Activated T-cell treated with anti-CD3 and anti-CD28 coated beads, Interleukin-2, amount 50 U/mL, for 72 hours (primary cell): ENCODE measurements at places on chromosomes 3 and 15. TPM values are rescaled to one million over a fixed set of nuclear protein-coding genes. Genes with fewer than 3 reads are reported as not detected.
A peak's percentile ranks its signal among the peaks of the same experiment; 100 is the strongest.

GRCh38 chr15:36313021-36313420 is 266.4 kb upstream of the CDIN1 start:
- H3K36me3 ChIP-seq, result no peaks in the 10 kb centered on the region
- H3K27ac ChIP-seq, result no peak overlapping the region
- H3K4me3 ChIP-seq, result no peak overlapping the region
- no peaks in the 10 kb centered on the region for H3K4me1 ChIP-seq
- H3K27me3 ChIP-seq, result no peaks in the 10 kb centered on the region

GRCh38 chr3:46881596-46882376 is 4.3 kb downstream of the PTH1R start:
- peak overlapping the region; percentile 69 for H3K4me3 ChIP-seq
- DNase-seq, result peak; percentile 39
- H3K36me3 ChIP-seq, result no peaks in the 10 kb centered on the region
- H3K27me3 ChIP-seq, result peaks cover 50% of the 10 kb centered on the region

SYNPR gene
- not detected for total RNA-seq

- H3K36me3 ChIP-seq, result peaks cover 5% of the 10 kb centered on the region
- peaks cover 7% of the 10 kb centered on the region for H3K27me3 ChIP-seq
- H3K27ac ChIP-seq, result no peak overlapping the region
Measured at GRCh38 chr3:153768561-153769469, 352.4 kb upstream of the ARHGEF26 start.

DNA sequence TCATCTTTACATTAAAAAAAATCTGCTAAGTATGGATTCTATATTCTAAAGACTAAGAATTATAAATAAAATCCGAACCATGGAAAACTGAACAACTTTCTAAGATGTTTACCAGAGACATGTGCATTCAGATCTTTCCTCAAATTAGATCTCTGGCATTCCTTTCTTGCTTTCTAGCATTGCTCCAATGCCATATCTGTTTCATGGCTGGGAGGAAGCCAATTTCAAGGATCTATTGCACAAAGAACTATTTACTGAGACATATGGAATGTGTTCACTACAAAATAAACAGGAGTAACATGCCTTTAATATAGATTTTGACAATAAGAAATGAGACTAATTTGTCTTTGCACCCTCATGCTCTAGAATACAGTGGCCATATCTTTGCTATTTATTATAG is 45.1 kb upstream of the NANOGP8 start:
- H3K27ac ChIP-seq, result no peak overlapping the region
- no peaks in the 10 kb centered on the region for H3K27me3 ChIP-seq
- H3K36me3 ChIP-seq, result no peaks in the 10 kb centered on the region
- DNase-seq, result no peak
- no peaks in the 10 kb centered on the region for H3K4me1 ChIP-seq

FETUB gene
- not detected for total RNA-seq

CCDC51 gene
- 13.5 TPM for total RNA-seq

GRCh38 chr15:70355275-70355795 is 257.6 kb upstream of the TLE3 start:
- H3K27ac ChIP-seq, result no peak overlapping the region
- DNase-seq, result no peak
- H3K36me3 ChIP-seq, result no peaks in the 10 kb centered on the region
- H3K4me3 ChIP-seq, result no peak overlapping the region
- H3K4me1 ChIP-seq, result no peaks in the 10 kb centered on the region
- peaks cover 20% of the 10 kb centered on the region for H3K27me3 ChIP-seq

- H3K4me3 ChIP-seq, result no peak overlapping the region
- H3K27me3 ChIP-seq, result peaks cover 9% of the 10 kb centered on the region
- no peaks in the 10 kb centered on the region for H3K36me3 ChIP-seq
- DNase-seq, result no peak
Measured at GRCh38 chr3:157590273-157590672, 87.1 kb upstream of the VEPH1 start.

DNA sequence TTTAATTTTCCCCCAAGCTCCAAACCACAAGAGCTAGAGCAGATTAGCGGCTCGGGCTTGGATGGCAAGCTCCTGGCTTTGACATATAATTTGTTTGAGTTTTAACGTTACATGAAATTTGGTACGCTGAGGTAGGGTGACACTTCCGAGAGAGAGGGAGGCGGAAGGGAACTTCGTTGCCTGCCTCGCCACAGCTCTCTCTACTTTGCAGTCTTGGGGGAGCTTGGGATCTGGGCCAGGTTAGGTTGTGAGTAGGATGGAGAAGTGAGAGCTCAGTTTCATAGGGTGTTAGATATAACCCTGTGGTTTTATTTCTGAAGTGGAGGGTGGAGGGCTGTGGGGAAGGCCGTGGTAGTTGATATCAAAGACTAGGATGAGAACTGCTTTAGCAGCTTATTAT is 39.7 kb downstream of the LRTM1 start:
- H3K27me3 ChIP-seq, result no peaks in the 10 kb centered on the region
- no peak overlapping the region for H3K27ac ChIP-seq
- H3K4me1 ChIP-seq, result no peaks in the 10 kb centered on the region
- no peak for DNase-seq
- H3K36me3 ChIP-seq, result no peaks in the 10 kb centered on the region

GRCh38 chr3:194577986-194578905 is 55.0 kb downstream of the TMEM44 start:
- peaks cover 25% of the 10 kb centered on the region for H3K4me1 ChIP-seq
- peaks cover 2% of the 10 kb centered on the region for H3K36me3 ChIP-seq
- peaks cover 3% of the 10 kb centered on the region for H3K27me3 ChIP-seq
- H3K4me3 ChIP-seq, result no peak overlapping the region

CDC25A gene
- total RNA-seq, result 31.6 TPM

TAGLN3 gene
- 0.51 TPM for total RNA-seq

DNA sequence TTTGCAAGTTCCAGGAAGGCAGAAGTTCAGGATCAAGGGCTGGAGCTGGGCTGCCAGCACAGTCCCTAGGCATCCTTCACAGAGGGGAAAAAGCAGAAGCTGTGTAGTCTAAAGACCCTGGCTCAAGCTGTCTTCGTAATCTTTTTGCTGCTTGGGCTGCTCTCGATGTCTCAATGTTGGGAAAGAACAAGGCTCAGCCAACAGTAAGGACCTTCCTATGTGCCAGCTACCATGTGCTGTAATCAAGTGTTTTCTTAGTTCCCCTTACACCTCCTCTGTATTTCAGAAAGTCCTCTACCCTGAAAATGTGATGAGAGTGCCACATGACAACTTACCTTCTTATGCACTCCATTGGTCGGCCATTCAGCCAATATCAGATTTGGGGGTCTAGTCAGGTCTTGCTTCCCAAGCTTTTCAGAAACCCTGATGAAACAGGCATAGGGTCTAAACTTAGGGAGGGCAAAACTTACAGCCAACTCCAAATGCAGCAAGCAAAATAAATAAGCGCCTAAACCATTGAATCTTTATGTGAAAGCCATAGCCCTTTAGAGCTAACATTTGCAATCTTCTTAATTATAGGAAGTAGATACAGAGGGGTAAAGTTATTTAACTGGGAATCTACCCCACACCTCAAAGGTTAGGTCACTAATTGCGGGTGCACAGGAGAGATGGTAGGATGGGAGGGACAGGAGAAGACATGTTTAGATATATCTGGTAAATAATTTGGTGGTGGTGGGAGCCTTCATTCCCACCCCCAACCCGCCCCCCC is 1.2 kb upstream of the EDEM1 start:
- peak overlapping the region; percentile 69 for H3K27ac ChIP-seq
- H3K4me1 ChIP-seq, result peaks cover 19% of the 10 kb centered on the region
- H3K4me3 ChIP-seq, result peak overlapping the region; percentile 99
- H3K36me3 ChIP-seq, result peaks cover 15% of the 10 kb centered on the region
- H3K27me3 ChIP-seq, result no peaks in the 10 kb centered on the region

GRCh38 chr3:111801693-111802092 is 57.4 kb upstream of the PHLDB2 start:
- H3K4me1 ChIP-seq, result no peaks in the 10 kb centered on the region
- no peaks in the 10 kb centered on the region for H3K27me3 ChIP-seq
- H3K27ac ChIP-seq, result no peak overlapping the region
- H3K4me3 ChIP-seq, result no peak overlapping the region
- no peaks in the 10 kb centered on the region for H3K36me3 ChIP-seq

DNA sequence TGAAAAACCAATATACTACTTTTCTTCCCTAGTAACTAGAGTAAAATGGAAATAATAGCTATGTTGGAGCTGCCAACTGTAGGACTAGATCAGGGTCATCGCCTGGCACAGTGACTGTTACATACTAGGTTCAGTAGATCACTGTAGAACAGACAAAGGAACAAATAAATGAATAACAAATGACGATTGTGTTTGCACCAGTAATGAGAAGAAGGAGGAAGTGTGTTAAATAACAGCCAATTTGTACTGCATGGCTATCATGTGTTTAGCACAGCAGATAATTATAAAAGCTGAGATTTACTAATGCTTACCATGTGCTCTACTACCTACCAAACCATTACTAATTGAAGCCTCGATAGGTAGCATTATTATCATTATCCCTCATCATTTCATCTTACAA is 85.3 kb upstream of the FXR1 start:
- no peaks in the 10 kb centered on the region for H3K27me3 ChIP-seq
- no peaks in the 10 kb centered on the region for H3K4me1 ChIP-seq
- DNase-seq, result no peak
- no peak overlapping the region for H3K4me3 ChIP-seq

GRCh38 chr3:46538803-46539442 is 27.2 kb downstream of the LRRC2 start:
- H3K27ac ChIP-seq, result peak overlapping the region; percentile 55
- H3K4me1 ChIP-seq, result peaks cover 51% of the 10 kb centered on the region
- H3K4me3 ChIP-seq, result peak overlapping the region; percentile 64
- peaks cover 1% of the 10 kb centered on the region for H3K36me3 ChIP-seq

EBLN2 gene
- total RNA-seq, result 7.4 TPM

LRRC2 gene
- not detected for total RNA-seq

DNA sequence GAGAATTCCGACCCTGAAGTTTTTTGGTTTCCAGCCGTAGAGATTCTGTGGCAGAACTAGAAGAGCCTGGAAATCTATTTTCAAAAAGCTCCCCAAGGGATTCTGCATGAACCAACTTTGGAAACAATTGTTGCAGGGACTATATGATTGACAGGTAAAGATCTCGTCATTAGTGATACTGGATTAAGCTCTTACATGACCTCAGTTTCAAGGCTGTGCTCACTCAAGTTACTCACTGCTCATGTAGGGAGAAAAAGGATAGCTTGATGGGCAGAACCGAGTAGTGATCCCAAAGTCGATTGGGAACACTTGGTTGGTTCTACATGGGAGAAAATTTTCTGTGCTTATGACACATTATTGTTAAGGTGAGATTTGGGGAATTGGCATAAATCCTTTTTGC is 142.3 kb upstream of the RASGRP1 start:
- no peaks in the 10 kb centered on the region for H3K36me3 ChIP-seq
- H3K27ac ChIP-seq, result no peak overlapping the region
- DNase-seq, result no peak
- peaks cover 22% of the 10 kb centered on the region for H3K4me1 ChIP-seq
- no peak overlapping the region for H3K4me3 ChIP-seq

GRCh38 chr15:28086175-28086703 is 12.9 kb downstream of the OCA2 start:
- H3K36me3 ChIP-seq, result peaks cover 11% of the 10 kb centered on the region
- H3K27ac ChIP-seq, result peak overlapping the region; percentile 54
- DNase-seq, result peak; percentile 58
- peaks cover 9% of the 10 kb centered on the region for H3K4me1 ChIP-seq
- no peak overlapping the region for H3K4me3 ChIP-seq

HDC gene
- total RNA-seq, result 1.7 TPM

LMOD3 gene
- total RNA-seq, result not detected

DNA sequence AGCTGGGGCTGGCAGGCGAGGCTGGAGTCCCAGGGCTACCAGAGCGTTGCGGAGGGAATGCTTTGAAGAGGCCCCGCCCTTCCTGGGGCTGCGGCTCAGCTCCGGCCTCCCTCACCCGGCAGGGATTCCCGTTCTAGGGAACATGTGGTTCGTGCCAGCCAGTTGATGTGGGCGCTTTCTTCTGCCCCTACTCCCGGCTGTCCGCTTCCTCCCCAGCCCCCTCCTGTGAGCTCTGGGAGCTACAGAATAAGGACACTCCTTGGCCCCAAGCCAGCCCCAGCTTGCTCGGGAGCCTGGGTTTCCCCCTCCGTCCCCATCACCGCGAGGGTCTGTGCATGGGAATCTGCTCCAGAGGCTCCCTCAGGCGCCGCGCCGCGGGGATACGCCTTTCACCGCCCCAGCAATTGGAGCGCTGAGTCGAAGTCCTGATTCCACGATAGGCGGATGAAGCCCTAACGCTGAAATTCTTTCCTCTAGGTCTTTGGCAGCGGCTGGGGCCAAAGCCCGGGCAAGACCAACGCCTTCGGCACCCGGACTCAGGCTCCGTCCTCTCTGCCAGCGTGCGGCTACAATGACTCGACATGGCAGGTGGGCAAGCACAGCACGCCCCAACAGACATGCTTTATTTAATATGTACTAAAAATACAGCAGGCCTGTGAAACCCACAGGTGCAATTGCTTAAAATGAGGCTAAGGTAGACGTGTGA is 69.5 kb downstream of the KLF15 start:
- H3K27me3 ChIP-seq, result peaks cover 64% of the 10 kb centered on the region
- H3K4me3 ChIP-seq, result peak overlapping the region; percentile 51
- H3K36me3 ChIP-seq, result no peaks in the 10 kb centered on the region
- H3K27ac ChIP-seq, result no peak overlapping the region
- peaks cover 11% of the 10 kb centered on the region for H3K4me1 ChIP-seq

LHFPL4 gene
- total RNA-seq, result not detected

DNA sequence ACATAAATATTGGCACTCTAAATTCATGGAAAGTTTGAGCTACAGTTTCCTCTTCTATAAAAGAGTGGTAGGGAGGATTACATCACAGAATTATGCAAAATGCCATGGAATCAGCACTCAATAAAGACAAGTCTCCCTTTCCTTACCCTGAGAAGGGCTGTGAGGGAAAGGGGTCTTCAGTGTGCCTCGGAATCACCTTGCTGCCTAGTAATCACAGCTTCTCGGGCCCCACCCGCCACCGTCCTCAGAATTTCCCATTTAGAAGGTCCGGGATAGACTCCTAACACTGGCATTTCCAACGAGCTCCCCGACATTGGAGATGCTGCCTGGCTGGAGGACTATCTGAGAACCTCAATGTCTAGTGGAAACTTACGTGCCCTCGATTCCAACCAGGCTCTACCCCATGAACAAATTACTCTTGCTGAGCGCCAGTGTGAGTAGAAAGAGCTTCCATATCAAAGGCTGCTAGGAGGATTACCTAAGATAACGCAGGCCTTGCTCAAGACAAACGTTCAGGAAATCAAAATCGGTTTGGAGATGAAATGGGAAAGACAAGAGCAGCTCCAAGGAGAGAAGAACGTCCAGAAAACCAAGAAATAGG is 92.1 kb upstream of the CHD2 start:
- H3K27me3 ChIP-seq, result no peaks in the 10 kb centered on the region
- peaks cover 4% of the 10 kb centered on the region for H3K36me3 ChIP-seq
- H3K4me1 ChIP-seq, result peaks cover 63% of the 10 kb centered on the region

DNA sequence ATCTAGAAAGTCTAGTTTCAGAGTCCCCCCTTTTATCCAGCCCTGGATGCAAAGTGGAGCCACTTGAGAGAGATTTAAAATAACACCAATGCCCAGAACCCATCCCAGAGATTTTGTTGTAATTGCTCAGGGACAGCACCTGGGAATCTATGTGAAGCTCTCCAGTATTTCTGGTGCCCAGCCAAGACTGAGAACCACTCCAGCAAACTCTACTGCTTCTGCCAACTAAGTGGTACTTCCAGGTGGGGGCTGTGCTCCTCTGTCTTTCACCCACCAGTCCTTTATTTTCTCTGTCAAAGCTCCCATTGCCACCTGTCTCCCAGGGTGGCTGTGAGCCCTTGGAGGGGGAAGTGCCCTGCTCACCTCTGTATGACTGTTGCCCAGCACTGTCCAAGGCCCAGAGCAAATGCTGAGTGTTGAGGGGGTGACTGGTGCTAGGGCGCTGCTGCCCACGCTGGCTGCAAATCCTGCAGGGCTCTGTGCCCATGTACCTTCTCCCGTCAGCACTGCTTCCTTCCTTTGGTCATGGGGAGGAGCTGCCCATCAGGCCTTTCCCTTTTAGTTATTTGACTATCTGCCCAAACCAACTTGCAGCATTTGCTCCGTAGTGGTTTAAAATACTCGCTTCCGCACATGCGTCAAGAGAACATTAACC is 9.4 kb downstream of the CLSTN2 start:
- no peak for DNase-seq
- H3K4me3 ChIP-seq, result no peak overlapping the region
- no peaks in the 10 kb centered on the region for H3K4me1 ChIP-seq

IL20RB gene
- 2.0 TPM for total RNA-seq
